Immature natural killer cell (primary cell): ENCODE measurements at places on chromosomes 3 and 15.

DNA sequence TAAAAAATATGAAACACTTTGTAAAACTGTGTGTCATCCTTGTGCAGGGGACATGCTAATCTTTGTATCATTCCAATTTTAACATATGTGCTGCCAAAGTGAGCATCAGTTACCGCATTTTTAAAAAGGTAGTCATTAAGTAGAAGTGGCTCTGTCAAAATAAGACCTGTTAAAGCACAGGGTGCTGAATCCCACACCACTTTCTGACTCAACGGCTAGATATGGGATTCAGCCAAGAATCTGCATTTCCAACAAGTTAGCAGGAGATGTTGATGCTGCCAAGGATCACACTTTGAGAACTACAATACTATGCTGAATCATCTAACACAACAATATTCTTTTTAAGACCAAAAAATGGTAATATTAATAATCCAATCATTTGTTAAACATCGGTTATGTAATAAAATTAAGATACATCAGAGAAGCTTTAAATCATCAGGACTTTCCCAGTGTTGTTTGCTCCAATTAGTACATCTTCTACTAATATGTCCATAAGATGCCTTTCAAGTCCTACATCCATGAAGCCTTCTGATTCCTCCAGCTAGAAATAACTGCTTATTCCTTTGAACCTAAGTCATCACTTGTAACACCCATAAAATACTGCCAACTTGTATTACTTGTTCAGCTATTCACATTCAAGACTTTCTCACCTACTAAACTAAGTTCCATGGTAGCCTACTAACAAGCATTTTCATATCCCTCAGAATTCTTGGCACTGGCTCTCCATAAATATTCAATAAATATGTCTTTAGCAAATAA, 71.1 kb downstream of the TBL1XR1 start:
- DNase-seq, result no peak

DNA sequence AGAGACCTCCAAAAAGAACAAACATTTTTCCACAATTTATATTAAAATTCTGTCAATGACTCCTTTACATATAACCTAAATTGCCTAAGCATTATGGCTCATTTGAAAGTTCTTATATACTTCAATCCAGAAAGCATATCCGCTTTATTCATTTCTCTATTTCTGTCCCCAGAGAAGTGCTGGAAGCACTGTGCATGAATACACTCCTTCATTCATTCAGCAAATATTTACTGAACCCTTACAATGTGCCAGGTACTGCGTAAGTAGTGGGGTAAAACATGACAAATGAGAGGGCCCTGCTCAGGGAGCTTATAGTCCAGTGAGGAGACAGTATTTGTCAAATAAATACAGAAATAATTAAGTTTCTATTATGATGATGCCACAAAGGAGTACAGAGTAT, 3.3 kb downstream of the PDCD10 start:
- no peak for DNase-seq

- no peak for DNase-seq
Measured at GRCh38 chr3:172370419-172370818, 77.8 kb downstream of the GHSR start.

- DNase-seq, result no peak
Measured at GRCh38 chr3:115836944-115837343, 213.6 kb downstream of the GAP43 start.

- no peak for DNase-seq
Measured at GRCh38 chr15:60363903-60364611, 33.7 kb downstream of the ANXA2 start.

GRCh38 chr3:88346643-88347042, 196.9 kb downstream of the C3orf38 start:
- no peak for DNase-seq

DNA sequence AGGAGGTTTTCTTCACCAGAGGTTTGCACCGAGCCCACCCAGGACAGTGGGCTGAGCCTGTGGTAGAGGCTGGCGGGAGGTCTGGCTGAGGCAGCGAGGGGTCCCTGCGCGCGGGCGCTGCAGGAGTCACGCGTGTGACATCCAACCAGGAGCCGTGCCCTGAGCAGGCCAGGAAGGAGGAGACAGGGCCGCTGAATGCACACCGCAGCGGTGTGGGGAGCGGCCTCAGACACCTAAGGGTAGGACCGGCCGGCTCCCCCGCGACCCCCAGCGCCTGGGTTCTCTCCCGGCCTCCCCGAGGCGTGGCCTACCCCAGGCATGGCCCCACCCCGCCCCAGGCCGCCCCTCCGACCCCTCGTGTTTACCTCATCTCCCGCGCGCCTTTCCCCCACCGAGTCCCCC, 412 bp downstream of the SLC41A3 start:
- DNase-seq, result peak; percentile 34

DNA sequence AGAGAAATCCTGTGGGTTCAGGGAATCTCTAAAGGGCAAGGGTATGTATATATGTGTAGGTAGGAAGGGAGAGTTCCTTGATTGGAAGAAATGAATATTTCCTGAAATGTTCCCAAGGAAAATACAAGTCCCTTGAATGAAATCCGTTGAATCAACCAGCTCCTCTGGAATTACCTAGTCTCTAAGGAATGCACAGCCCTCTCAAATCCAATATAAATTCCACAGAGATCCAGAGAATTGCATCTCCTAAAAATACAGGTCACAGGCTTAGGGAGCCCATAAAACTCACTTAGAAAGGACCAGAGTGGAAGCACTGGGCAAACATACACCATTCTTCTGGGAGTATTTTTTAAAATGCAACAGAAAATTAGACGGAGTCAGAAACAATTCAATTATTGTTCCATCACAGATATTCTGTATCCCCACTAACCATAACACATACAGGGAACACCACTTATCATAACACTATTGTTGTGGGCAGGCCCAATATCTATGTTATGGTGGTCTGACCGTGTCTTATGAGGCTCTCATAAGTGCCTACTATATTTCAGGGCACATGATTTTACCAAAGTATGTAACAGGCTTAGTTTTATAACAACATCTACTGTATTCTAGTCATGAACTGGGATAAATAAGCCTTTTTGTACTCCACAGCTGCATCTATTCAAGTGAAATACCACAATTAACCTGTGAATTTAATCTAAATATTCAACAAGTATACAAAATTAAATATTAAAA, 43.7 kb downstream of the IGSF11 start:
- no peak for DNase-seq

- DNase-seq, result no peak
Measured at GRCh38 chr3:187871204-187871591, 125.9 kb upstream of the BCL6 start.

DNA sequence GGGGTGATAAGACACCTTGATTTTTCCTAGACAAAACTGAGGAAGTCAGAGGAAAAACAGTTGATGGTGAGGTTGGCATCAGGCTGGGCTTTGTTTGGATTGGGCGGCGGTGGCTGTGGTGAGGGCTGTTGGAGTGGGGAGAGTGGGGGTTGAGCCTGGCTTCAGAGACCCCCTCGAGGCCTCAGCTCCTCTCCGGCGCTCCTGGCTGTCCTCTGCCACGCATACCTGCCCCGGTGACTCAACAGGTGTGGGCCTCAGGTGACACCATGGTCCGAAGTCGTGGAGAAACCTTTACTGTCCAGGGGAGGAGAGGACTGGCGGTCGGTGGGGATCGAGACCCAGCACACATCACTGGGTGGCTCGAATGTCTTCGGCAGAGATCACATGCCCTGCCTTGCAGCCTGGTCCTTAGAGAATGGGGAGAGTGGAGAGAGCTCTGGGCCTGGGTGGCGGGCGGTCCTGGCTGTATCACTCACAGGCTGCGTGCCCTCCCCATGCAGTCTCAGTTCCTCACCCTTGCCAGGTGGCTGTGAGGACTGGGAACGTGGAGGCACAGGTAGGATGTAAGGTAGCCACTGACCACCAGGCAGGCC, 2.6 kb downstream of the APBA2 start:
- DNase-seq, result no peak

- DNase-seq, result no peak
Measured at GRCh38 chr3:139473155-139473771, 3.1 kb downstream of the RBP2 start.

DNA sequence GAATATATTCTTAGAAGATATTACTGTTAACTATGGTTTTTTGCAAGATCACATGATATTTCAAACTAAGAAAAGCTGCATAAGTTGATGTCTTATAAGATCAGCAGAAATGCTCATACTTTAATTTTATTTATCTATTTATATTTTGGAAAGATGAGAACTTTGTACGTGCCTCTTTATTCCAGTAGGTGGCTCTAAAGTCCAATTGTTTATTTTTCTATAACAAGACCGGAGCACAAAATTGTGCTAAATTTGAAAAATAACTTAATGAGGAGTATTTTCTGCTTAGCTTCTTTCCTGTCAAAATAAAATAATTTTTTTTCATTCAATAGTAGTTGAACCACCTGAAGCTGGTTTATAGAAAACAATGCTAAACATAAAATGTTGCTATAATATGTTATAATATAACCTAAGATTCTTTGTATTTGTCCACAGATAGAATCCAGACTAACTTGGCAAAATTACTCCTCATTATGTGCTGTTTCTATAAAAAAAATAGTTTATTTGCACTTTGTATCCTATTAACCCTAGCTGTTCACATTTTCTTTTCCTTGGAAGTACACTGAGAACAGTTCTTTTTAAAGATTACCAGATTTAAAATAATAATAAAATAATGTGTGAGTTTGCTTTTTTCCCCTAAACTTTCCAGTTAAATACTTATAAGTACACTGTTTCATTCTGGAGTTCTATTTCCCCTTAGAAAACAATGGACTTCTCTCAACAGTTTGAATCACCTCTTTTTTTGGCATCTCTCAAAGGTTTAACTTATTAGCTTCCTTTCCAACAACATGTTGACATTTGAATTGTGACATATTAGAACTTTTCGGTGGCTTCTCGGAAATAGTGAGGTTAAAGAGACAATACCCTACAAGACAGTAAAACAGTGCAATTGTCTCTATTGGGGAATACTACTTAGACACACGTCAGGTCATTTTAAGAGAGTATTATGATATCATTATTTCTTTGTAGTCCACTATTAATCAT, 530.0 kb downstream of the MECOM start:
- no peak for DNase-seq

GRCh38 chr3:188157407-188157806, 3.5 kb downstream of the LPP start:
- no peak for DNase-seq

DNA sequence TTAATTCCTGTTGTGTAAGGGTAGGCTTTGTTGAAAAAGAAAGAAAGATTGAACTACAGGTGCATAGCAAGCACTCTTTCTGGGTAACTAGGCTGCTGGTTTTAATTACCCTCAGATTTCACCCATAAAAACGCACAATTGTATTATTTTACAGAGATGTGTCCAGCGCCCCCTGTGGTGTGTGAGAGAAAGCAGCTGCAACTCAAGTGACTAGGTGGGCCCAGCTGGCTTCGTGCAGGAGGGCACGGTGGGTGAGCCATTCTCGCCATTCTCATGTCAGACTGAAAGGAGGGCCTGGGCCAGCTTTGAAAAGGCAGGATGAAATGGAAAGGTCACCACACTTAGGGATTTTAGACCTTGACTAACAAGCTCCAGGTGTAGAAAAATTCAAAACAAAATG, 122.6 kb downstream of the LRIG1 start:
- DNase-seq, result peak; percentile 46

GRCh38 chr3:177300039-177300833, 103.0 kb upstream of the TBL1XR1 start:
- DNase-seq, result no peak

DNA sequence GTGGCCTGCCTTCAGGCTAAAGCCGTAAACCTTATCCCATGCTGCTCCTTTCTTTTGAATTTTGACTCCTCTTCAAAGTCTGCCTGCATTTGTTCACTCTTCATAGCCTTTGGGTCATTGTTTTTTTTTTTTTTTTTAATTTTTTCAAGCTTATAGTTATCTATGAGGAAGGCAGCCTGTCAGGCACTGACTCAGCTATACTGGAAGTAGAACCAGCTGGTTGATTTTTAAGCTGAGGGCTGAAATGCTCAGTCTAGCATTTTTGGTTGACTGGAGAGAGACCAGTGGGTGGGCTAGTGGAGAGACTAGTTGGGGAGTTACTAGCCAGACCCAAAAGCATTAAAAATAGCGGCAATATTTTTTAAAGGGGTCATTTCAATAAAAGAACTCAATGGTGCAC, 44.1 kb downstream of the C3orf20 start:
- DNase-seq, result no peak

DNA sequence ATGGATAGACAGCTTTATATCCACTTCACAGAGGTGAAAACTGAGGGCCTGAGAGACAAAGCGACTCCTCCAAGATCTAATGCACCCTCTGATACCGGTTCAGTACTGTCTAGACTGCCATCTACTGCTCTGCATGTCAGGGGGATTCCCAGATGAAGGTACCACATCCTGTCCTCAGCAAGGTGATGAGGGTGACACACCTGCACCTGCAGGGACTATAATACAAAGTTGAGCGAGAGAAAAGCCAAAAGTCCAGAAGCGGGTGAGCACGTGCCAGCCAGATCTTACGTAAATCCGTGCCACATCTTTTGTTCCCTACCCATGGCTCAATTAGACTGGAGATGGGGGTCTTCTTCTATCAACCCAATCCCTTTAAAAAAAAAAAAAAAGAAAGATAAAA, 32.4 kb upstream of the HES1 start:
- no peak for DNase-seq

GRCh38 chr15:41554915-41555314, 4.1 kb upstream of the TYRO3 start:
- no peak for DNase-seq

DNA sequence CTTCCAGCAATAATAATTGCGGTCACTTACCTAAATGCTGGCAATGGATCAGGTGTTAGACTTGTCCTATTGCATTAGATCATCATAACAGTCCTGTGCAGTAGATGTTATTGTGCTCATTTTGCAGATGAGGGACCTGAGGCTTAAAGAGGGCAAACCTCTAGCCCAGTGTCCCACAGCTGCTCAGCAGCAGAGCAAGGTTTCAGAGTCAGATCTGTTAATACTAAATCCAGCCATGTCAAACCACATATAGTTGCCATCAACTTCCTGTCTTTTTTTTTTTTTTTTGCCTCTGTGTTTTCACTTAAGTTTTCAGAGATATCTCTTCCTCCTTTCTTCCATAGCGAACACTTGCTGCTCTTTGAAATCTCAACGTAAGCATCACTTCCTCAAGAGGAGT, 12.1 kb downstream of the FEZF2 start:
- no peak for DNase-seq

- DNase-seq, result peak; percentile 34
Measured at GRCh38 chr3:131174752-131175151, 148.1 kb downstream of the NEK11 start.

DNA sequence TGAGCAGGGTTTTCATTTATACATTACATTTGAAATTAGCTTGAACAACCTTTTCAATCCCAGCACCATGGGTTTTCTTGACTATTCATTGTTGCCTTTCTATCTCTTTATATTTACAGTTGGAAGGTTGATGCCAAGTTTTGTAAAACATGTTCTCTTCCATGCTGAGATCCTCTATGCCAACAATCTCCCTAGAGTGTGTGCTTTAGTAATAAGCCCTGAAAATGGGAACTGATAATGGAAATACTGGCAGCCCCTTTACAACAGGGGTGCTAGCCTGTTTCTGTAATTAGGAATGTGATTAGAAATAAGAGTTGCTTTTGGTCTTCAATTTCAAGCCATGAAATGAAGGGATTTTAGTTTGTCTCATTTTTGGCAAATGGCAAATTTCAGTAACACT, 239.9 kb upstream of the NAALADL2 start:
- no peak for DNase-seq
